CD4-positive, alpha-beta T cell treated with Interleukin-15 for 1 hour (primary cell): ENCODE measurements at places on chromosomes 11 and 22.

DNA sequence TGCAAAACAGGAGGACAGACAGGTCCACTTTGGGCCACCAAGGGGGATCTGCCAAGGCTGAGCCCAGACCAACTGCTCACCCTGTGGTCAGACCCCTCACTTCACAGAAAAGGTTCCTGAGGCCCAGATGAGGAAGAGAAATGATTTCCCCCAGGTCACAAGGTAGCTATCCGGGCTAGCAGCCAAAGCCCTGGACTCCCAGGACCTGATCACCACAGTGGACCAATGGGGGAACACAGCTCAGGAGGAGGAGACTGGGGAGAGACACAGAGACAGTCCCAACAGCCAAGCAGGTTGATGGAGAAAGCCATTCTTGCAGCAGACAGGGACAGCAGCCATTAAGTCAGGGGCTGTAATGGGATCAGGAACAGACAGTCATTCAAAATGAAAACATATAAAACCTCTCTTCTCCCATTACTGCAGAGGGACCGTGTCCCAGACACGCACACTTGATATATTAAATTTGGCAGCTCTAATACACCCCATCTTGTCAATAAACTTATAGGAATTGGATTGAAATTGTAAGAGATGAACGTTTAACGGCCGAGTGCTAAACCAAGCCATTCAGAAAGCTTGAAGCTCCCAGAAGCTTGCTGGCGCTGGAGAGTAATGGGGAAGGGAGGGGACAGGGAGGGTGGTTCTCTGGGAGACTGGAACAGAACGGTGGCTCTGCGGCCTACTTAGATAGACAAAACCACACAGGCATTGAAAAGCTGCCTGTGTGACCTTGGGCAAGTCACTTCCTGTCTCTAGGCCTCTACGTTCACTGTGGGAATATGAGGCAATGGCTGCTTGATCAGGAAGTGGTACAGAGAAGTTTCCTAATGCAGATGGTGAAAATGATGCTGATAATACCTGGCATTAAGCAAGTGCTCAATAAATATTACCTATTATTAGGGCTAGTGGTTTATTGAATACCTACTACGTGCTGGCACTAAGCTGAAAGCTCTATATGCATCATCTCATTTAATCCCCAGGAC is 16.0 kb downstream of the ZMAT5 start:
- peak; percentile 44 for DNase-seq

DNA sequence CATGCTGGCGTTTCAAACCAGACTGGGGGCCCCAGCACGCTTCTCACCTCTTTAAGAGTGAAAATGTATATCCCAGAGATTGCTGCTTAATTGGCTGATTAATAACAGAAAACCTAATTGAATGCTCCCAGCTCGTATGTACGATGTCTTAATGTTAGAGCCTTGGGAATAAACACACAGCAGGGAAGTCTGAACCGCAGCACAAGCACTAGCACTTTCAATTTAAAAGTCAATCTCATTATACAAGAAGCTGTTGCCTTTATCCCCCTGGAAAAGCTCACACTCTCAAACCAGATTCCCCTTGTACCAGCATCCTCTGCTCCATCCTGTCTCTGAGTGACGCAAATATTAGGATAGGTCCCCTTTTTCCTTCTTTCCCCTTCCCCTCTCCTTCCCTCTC is 449.1 kb downstream of the MN1 start:
- DNase-seq: no peak

GRCh38 chr11:70230840-70231710 is 28.0 kb downstream of the FADD start:
- DNase-seq: no peak

GRCh38 chr11:111908639-111909305 is 2.8 kb downstream of the CRYAB start:
- DNase-seq: no peak

- no peak for DNase-seq
Measured at GRCh38 chr11:44737245-44738085, 10.7 kb downstream of the TSPAN18 start.
